Foreskin fibroblast (primary cell): ENCODE measurements at places on chromosomes 13 and 19.
A peak's percentile ranks its signal among the peaks of the same experiment; 100 is the strongest.

DNA sequence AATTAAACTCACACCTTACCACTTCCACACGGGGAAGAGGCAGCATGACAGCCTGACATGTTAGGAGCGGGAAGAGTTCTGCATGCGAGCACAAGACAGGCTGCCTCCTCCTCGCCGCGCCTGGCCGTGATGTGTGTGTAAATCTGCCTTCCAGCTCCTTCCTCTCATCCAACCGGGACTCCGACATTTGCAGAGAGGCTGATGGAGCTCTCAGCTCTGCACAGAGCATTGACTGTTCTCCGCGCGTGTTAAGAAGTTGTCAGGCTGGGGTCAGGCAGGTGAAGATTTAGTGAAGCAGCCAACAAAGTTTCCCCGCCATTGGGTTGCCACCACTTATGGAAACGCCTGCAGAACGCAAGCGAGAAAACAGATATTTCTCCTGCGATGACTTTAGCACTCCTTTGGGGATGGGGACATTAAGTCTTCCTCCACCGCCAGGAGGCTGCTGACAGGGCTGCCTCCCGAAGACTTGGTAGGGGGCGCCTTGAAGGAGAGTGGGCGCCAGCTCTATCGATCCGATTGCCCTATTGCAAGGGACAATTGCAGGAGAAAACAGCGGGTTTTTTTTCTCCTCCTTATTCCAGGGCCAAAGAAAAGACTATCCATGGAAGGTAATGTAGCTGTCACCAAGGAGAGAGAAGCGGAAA is 213.9 kb upstream of the TSHZ3 start:
- DNase-seq: no peak

DNA sequence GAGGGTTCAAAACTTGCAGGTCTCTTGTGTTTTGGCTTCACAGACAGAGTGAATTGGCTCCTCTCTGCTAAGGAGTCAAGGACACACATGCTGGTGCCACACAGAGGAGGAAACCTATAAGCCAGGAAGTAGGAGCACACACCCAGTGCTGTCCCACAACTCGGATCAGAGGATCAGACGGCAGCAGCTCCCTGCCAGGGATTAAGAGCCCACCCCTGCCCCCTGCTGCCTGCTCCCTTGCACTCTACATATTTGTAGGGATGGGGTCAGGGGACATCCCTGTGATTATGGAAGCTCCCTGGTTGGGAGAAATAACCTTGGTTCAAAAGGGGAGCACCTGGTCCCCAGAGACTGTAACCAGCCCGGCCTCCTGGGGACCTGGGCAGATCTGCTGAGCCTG is 77.5 kb upstream of the CLDN10 start:
- DNase-seq: no peak

DNA sequence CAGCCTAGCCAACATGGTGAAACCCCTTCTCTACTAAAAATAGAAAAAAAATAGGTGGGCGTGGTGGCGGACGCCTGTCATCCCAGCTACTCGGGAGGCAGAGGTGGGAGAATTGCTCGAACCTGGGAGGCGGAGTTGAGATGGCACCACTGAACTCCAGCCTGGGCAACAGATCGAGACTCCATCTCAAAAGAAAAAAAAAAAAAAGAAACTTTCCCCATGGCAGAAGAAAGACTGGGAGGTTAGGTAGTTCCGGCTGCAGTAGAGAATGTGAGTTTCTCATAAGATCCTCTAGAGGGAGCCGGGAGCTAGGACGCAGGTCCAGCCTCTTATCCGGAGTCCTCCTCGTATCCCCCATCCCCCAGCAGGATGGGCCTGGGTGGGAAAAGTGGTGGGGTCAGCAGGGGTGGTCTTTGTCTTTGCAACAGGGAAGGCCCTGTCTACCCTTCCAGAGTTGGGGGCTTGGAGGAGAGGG is 13.2 kb upstream of the CREB3L3 start:
- DNase-seq: peak; percentile 82

- DNase-seq: no peak
Observed at GRCh38 chr13:69180034-69180433, 927.6 kb upstream of the ATXN8OS start.

- DNase-seq: no peak
Observed at GRCh38 chr13:78521091-78521490, 82.3 kb downstream of the POU4F1 start.

DNA sequence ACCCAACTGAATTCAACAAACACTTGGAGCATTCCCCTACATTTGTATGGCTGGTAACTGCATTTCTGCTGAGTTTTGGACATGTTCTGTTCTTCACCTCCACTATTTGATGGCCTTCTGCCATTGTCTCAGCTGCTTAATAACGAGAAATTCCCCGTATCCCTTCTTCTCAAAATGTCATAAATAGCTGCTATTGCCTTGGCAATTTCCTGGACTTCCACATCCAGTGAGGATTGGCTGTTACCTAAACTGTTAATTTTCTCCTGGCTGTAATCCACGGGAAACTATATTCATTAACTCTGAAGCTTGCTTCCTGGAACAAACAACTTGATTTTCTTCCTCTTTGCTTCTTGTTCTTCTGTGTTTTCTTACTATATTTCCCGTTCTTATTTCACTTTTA is 69.5 kb upstream of the TDRD3 start:
- no peak for DNase-seq

- DNase-seq: peak; percentile 98
Observed at GRCh38 chr13:28574617-28575142, 79.8 kb upstream of the FLT1 start.

DNA sequence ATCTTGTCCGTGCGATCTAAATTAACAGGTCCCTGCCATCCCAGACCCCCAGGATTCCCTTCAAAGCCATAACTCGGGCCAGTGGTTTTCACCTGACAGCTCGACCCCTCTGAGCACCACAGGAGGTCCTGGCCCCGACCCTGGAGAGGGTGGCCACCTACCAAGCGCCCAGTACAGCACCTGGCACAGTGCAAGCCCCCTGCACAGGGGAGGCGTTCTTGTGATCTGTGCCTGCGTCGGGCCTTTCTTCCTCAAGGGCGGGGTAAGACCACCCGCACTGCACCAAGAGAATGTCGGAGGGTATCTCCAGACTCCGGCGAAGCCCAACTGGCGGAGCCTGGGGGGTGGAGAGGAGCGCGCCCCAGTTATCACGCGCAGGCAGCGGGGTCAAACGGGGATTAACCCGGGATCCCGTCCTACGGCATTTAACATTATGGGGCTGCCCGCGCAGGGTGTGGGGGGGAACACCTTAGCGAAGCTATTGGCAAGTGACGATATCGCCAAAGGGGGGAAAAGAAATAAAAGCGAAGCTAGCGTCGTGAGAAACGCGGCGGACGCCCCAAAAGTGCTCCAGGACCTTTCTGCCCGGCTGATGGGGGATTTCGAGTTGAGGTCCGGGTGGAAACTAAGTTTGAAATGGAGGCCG is 1.3 kb upstream of the HNRNPL start:
- no peak for DNase-seq
